T-helper 22 cell (primary cell): ENCODE measurements at places on chromosomes 16 and 17.

DNA sequence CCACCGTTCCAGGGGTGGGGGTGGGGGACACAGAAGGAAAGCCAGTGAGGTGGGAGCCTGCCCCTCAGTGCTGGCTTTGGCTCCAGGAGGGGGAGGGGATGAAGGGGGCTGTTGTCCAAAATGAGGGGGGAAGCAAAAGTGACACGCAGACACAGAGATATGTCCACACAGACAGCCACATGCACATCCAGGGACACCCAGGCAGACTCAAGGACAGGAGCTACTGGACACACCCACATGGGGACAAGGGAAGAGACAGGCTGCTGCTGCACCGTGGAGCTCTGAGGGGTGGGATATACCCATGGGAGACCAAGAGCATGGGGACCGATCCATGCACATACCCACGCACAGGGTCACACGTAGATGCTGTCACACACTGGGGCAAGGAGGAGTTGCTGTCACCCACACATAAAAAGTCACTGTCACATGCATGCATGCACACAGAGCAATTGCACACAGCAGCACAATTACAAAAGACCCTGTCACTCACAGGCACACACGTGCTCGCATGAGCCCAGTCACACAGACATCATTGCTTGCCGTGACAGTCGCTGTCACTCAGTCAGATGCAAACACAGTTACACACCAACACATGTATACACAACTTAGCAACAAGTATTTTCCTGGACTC is 1.3 kb downstream of the THRA start:
- DNase-seq = no peak

GRCh38 chr17:49963626-49964302 is 5.2 kb upstream of the DLX4 start:
- no peak for DNase-seq

DNA sequence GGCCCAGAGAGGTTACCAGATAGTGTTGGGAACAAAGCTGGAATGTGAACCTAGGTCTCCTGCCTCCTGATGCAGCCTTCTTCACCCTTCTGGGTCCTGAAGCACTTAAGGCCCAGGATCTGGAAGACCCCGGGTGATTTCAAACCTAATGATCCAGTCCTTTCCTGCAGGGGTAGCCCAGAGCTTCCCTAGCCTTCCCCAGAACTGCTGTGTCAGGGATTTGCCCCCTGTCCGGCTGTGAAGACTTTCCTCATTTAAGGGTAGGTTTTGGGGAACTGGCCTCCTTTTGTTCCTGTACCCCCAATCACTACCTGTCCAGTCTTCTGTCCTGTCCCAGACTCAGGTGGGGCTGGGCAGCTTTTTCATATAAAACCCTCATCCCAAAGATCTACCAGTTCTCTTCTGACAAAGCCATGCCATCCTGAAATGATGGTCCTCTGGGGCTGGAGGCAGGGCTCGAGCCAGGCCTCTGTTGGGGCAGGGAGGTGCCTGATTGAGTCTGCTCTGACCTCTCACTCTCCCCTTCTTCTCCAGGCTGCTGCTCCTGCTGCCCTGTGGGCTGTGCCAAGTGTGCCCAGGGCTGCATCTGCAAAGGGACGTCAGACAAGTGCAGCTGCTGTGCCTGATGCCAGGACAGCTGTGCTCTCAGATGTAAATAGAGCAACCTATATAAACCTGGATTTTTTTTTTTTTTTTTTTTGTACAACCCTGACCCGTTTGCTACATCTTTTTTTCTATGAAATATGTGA is 1.3 kb downstream of the MT1X start:
- no peak for DNase-seq

DNA sequence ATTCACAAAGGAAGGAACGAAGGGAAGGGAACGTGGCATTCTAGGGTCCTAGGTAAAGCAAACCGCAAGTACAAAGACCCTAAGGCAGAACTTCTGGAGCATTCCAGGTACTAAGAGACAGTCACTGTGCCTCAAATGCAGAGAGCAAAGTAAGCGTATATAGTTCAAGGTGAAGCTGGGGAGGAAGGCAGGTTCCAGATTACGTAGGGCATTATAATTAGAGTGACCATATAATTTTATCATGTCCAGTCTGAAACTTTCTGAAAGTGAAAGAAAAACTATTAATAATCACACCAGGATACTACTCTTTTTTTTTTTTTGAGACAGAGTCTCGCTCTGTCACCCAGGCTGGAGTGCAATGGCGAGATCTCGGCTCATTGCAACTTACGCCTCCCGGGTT is 25.7 kb downstream of the METTL16 start:
- no peak for DNase-seq

DNA sequence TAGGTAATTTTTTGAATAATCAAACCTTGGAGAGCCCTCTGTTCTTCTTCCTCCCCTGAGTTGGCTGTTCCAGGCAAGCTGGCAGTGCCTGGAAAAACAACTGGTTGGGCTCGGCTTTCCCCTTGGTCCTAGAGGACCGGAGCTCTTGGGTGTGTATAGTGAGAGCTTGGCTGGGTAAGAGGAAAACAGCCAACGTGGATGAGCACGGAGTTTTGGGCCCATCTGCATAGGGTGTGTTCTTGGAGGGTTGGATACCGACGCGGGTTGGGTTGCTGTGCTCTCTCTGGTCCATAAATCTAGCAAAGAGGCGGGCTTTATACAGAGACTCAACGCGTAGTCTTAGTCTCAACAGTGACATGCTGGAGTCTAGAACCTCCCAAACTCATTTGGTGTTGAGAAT is 23.2 kb downstream of the ITGB3 start:
- no peak for DNase-seq

DNA sequence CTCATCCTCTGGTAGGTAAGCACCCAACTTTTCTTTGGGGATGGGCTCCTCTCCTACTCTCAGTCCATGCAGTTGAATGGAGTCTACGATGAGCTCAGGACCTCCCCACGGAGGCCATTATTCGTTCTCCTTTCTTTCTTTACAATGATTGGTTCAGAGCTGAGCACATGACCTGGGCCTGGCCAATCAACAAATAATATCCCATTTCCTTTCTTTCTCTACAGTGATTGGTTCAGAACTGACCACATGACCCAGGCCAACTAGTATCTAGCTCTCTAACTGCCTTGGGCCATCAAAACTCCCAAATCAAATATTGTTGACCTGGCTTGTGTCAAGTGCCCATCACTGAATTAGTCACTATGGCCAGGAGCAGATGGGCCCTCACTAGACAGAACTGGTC is 129.2 kb downstream of the USP31 start:
- DNase-seq = no peak

DNA sequence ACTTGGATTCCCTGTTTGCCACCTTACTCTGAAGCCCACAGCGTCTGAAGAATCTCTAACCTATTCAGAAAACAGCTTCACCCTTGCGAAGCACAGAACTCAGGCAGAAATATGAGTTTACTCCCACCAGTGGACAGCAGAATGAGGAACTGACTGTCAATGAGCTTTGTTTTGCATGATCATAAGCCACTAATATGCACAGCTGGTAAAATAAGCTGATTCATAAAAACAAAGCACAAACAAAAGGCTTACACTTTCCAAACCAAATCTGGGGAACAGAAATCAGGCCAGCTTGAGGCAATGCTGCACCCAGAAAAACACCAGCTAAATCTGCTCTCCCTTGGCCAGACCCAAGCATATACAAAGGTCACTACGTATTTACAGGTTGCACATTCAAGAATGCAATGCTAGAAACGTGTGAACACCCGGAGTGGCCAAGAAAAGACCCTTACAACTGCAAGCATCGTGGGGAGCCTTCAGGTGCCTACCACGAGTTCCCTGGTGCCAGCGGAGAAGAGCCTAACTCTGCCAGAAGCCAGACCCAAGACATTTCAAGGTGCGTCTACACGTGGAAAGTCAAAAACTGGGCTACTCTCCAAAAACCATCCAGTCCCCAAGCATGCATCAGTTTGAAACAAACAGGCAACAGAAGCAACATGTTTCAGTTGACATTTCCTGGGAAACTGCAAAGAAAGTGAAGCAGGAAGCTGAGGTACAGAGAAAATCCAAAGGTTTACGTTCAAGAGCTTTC is 207.1 kb downstream of the ZFHX3 start:
- no peak for DNase-seq

- no peak for DNase-seq
Measured at GRCh38 chr16:17345043-17345442, 125.7 kb downstream of the XYLT1 start.

DNA sequence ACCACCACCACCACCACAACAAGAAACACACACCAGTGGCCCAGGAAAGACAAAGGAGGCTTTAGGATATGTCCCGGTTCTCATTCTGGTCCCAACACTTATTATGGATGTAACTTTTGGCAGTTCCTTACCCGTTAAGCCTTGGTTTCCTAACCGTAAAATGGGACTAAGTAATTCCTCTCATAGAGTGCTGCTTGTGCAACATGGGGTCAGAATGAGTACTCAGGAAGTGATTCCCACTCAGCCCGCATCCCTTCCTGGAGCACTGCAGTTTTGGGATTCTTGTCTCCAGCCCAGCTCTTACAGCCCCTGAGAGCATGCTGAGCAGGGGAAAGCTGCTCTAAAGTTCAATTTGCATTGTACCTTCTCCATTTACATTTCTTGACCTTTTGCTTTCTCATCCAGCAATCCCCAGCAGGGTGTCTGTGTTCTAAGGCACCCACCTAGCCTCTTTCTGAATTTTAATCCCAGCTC is 262.6 kb downstream of the PRKCA start:
- DNase-seq = no peak

DNA sequence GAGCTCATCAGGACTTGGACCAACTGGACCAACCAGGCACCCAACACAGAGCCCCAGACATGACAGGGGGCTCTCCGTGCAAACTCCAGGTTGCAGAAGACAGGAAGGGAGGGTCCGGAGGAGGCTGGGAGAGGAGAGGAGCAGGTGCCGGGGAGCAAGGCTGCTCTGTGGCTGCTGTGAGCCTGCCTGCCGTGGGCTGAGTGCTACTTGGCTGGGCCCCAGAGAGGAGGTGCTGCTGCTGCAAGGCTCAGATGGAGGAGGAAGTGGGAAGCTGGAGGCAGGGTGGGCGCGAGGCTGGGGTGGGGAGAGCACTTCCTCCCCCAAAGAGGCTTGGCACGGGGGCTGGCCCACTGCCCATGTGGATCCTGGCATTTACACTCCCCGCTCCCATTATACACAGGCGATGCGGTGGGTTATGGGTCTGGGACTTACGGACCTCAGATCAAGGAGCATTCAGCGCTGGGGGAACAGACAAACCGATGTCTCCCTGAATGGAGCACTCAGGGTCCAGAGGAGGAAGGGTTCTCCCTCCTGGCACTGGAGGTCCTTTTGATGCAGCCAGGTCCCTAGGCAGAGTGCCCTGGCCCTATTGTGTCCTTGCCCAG is 15.9 kb downstream of the EPOP start:
- no peak for DNase-seq

DNA sequence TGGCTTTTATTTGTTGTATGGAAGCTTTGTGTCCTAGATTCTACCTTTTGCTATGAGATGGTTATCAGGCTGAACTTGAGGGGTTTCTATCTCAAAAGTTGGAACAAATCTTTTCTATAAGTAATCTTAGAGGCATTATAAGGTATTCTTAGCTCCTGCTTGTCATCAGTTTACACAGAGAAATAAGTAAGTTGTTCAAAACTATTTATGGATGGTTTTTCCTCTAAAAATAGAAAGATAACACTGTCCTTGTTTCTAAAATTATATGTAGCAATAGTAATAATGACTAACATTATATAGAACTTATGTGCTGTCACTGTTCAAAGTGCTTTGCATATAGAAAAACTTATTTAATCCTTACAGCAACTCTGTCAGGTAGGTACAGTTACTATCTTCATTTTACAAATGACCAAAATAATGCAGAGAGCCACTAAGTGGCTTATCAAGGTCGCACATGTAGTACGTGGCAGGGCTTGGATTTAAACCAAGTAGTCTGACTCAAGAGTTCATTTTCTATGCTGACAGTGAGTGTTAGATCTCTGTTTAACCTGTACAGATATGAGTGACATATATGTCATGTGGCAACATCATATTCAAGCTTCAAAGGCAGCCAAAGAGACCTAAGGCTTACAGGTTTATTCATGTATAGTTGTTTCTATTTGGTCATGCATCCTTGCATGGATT is 59.0 kb downstream of the PHKB start:
- DNase-seq = no peak

- peak; percentile 2 for DNase-seq
Measured at GRCh38 chr16:69465083-69465721, 40.8 kb downstream of the CYB5B start.

- no peak for DNase-seq
Measured at GRCh38 chr17:27475981-27476895, 20.0 kb downstream of the KSR1 start.

- DNase-seq = no peak
Measured at GRCh38 chr16:66996324-66996982, 8.1 kb downstream of the CES4A start.

DNA sequence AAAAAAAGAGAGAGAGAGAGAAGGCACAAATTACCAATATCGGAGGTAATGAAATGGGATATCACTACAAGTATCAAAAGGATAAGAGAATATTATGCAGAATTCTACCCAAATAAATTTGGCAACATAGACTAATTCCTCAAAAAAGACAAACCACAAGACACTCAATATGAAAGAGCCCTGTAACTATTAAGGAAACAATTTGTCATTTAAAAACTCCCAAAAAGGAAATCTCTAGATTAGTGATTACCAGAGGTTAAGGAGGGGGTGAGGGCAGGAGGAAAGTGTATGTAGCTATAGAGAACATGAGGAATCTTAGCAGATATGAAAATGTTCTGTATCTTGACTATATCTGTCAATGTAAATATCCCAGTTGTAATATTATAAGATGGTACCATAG is 54.0 kb downstream of the CFDP1 start:
- no peak for DNase-seq

- no peak for DNase-seq
Measured at GRCh38 chr17:62657145-62657665, 29.7 kb downstream of the MRC2 start.

DNA sequence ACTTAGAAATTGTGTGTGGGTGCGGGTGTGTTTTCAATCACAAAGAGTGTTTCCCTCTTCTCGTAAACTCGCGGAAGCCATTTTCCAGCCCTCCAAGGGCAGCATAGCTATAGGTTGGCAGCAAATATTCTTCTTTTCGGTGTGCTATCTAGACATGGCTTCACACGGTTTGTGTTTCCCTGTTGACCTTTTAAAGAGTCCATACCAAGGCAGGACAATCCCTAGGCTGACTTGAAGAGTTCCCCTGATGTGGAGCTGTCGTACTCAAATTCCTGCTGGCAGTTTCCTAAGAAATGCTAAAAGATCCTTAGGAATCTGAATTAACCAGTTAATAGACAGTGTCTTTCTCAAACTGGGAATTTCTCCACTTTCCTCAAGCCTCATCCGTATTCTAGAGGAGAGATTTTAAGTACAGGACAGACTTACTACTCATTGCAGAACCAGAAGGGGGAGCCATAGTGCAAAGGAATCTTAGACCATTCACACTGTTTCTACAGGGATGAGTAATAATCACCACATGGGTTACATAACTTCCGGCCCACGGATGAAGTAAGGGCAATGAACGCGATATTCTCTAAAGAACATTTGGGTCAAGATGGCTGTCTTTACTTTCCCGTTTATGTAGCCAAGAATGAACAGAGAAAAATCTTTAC is 288.6 kb upstream of the ELAC2 start:
- DNase-seq = no peak
